Suppressor macrophage treated with lipopolysaccharide for 1 hour (primary cell): ENCODE measurements at places on chromosomes 5 and 9.

DNA sequence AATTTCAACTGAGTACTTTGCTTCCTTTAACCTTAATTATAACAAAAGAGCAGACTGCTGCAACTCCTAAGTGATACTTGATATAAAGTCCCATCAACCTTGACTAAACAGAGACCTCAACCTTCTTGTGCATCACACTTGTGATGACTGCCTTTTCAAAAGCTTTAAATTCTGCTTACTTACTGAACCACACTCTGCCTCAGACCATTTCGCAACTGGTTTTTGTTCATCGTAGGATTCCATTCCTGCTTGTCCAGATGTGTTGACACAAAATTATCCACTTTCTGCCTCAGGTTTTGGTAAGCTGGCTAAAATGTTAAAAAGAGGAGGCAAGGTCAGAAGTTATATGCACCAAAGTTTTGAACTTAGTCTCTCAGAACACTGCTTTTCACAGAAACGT lies 3.5 kb downstream of the BOD1 start:
- DNase-seq, result no peak

- peak; percentile 72 for DNase-seq
These were observed 84.6 kb downstream of the CEMIP2 start for GRCh38 chr9:71683598-71684235.

DNA sequence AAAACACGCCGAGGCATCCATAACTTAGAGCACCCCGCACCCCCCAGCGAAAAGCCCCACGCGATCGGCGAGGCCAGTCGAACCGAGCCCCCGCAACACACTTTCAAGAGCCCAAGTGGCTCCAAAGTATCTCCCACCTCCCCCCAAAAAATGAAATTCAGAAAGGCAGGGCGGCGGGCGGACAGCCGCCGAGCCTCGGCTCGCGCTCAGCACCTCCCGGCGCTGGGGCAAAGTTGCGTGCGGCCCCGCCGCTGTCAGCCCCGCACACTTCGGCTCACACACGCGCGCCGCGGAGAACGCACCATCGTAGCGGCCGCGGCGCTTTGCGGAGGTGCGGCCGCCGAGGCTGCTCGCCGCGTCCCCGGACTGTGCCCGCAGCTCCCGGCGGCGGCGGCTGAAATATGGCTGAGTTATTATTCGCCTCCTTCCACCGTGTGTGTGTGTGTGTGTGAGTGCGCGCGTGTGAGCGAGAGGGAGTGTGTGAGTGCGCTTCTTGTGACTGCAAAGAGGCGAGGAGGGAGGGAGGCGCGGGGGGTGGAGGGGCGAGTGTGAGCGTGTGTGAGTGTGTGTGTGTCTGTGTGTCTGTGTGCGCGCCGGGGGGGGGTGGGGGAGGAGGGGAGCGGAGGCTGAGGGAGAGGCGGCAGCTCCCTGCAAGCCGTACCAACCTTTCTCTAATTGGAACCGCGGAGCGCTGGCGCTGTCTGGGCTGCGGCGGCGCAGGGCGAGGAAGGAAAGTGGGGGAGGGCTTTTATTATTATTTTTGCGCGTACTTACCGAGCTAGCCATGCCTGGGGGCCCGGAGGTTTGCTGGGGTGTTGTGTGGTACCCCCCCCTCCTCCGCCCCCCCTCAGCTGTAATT lies 599 bp downstream of the MLLT3 start:
- peak; percentile 71 for DNase-seq

- DNase-seq, result no peak
These were observed 122.9 kb downstream of the CFAP90 start for GRCh38 chr5:7728076-7728475.

DNA sequence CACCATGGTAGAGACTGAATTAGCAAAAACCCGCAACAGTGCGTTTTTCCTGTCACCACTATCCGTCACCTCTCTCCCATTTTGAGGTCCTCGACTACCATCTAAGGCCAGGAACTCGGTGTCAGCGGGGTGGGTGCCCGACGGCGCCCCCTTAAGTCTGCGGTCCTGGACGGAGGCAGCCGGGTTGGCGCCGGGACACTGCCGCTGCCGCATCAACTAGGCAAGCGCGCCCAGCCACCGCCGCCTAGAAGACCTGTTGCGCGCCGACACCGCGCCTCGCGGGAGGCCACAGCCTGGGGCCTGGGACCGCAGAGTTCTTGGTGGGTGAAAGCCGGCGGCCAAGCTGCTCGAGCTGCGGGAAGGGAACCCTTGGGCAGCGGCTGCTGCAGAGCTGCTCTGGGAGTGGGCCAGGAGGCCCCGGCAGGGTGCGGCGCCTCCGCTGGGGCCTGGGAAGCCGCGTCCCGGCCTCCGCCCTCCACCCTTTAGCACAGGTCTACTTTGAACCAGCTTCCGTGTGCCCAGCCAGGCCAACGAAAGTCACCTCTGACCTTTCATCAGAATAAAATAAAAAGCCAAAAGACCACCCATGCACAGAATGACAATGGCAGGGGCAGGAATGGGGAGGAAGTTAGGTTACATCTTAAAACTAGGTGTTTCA lies 3.5 kb downstream of the FOXB2 start:
- no peak for DNase-seq

DNA sequence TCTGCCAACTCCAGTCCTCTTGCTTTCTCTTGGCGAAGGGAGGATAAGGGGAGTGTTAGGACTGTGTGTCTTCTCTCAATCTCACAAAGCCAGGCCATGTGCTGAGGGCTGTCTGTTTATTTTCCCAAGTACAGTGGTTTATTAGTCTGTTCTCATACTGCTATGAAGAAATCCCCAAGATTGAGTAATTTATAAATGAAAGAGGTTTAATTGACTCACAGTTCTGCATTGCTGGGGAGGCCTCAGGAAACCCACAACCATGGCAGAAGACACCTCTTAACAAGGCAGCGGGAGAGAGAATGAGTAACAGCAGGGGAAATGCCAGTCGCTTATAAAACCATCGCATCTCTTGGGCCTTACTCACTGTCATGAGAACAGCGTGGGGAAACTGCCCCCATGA lies 36.2 kb upstream of the CKS2 start:
- DNase-seq, result peak; percentile 14

DNA sequence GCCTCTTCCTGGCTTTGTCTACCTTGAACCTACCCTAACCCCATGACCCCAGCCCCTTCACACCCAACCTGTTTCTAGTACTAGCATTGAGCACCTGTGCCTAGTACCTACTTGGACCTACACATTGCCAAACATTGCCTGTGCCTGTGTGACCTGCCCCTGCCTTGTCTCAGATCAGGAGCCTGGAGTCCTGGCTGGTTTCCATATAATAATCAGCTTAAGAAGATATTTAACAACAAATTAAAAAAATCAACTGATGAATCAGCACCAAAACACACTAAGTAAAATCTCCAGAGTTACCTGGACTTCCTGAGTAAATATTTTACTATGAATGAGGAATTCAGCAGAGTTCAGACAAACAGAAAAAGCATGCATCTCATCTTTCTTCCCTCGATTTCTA lies 17.7 kb downstream of the LPAR1 start:
- no peak for DNase-seq

- DNase-seq, result peak; percentile 79
These were observed 44.6 kb upstream of the SHOC1 start for GRCh38 chr9:111839387-111839786.

GRCh38 chr9:37897665-37898064 lies 6.3 kb downstream of the SLC25A51 start:
- DNase-seq, result no peak

DNA sequence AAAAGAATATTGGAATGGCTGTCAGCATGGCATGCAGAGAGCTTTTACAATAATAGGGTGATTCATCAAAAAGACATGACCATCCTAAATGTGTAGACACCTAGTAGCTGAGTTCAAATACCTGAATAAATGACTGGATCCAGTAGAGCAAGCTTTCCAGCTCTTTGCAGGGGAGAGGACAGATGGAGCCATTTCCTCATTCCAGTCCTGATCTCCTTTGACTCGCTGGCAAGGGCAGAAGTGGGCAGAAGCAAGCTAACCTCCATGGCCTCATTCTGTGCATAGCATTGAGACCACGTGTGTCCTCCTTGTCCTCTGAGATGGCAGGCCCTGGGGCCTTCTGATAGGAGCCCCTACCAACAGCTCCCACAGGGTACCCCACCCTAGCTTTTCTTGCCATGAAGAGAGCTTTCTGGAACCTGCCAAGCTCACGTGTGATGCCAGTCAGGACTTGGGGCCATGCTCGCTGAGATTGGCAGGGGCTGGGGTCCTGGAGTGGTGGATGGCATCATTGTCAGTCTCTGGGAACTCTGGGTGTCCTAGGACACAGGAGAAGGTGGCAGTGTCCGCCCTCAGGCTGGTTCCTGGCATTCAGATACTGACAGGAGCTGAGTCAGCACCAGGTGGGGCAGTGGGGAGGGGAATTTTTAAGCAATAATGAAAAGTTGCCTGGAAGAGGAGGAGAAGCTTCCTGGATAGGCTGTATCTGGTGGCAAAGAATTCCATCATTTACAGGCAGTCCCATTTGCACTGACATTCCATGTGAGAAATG lies 33.6 kb downstream of the WWC1 start:
- no peak for DNase-seq

- no peak for DNase-seq
These were observed 269.9 kb upstream of the MSX2 start for GRCh38 chr5:174454464-174454863.

DNA sequence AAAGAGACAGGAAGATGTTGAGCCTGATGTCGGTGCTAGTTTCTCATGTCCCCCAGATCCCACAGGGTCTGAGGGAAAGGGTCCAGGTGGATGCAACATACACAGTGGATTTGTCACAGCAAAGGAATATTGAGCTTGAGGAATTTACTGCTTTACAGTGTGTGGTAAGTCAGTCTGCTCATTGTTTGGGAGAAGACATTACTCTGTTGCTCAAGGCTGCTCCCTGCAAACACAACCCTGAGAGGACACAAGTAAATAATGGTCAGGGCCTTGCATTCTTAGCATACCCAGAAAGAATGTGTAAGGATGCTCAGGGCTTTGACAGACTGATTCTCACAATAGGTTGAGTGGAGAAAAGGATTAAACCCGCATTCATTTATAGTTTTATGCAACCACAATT lies 7.3 kb upstream of the MAN2A1 start:
- no peak for DNase-seq

GRCh38 chr5:156121234-156121633 lies 205.7 kb upstream of the SGCD start:
- no peak for DNase-seq

- peak; percentile 66 for DNase-seq
These were observed 669.9 kb downstream of the PTPRD start for GRCh38 chr9:9942764-9943424.

DNA sequence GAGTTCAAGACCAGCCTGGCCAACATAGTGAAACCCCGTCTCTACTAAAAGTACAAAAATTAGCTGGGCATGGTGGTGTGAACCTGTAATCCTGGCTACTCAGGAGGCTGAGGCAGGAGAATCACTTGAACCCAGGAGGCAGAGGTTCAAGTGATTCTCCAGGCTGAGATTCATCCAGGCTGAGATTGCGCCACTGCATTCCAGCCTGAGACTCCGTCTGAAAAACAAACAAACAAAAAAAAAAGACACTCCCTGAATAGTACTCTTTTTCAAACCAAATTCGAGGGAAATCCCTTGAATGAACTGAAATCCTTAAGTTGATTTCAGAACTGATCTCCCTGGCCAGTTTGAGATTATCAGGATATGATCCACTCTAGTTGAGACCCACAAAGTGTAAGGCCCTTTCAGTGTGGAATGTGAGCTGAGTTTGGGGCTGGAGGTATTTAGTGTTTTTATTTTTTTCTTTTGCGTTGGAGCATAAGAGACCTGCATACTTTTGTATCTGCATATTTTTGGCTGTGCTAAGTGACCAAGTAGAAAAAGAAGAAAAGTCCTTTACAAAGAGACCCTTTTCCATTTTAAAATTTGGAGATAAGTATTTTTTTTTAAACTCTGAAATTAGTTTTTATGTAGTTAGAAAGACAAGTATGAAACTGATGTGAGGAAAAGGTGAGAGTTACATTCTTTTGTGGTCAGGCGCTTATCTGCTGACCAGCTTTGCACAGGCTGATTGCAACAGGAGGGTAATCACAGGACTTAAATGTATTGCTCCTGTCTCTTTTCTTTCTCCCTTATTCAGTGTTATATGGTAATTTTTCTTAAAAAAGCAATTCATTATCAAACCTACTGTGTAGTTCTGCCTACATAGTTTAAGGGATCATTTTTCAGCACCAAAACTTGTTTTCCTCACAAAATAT lies 42.9 kb downstream of the TMEFF1 start:
- peak; percentile 3 for DNase-seq

DNA sequence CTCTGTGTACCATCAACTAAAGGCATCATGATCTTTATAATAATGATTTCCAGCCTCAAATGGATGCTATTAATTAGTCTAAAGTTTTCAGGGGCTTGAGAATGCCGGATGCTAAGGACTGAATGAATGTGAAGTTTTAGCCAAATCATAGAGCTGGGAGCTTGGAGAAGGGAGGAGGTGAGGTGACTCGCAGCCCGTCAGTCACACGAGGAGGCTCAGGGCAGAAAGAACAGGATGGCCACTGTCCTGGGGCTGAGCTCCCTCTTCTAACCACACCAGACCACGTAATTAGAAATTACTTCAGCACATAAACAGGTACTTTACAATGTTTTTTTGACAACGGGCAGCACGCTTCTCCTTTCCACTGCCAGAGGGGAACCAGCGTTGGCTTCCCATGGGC lies 222.6 kb downstream of the NPR3 start:
- no peak for DNase-seq
